ENCODE measurements at places on chromosomes 12 and 14.

DNA sequence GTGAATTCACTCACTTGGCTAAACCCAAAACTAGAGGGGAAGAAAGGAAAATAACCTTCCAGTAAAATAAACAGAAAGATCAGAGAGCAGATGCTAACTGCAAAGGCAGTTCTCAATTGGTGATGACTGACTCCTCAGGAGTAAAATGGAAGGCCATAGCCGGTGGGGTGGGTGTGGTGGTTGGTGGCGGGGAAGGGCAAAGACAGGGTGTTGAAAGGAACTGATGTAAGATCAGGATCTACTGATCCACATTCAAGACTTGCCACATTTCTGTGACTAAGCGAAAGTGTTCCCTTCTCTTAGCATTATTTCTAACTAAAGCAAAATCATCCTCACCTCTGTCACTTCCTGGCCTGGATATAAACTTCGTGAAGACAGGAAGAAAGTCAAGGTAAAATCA lies 26.3 kb upstream of the TC2N start:
- DNase-seq: no peak

DNA sequence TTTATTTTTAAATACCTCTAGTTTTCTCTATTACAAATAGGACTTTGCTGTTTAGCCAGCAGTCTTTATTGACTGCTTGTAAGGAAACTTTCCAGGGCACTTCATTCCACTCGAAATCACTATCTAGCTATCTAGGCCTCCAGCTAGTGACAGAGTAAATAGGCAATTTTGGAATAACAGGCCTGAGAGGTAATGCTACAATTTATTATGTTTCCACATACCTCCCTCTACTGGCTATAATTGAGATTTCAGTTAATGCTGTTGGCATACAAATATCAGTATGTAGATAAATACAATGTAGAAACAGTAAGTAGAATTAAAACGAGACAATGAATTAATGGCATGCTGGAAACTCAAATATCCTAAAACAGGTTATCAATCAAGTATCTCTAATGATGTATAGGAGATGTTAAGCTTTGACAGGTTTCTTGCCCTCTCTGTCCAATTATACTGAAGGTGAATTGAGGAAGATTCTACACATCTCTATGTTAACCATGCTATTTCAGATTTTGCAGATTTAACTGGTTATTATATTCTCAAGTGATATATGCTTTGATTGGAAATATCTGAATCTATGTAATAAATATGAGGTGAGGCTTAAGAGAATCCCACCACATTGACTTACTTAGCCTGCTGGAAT lies 7.2 kb downstream of the DTD2 start:
- DNase-seq: no peak

- DNase-seq: no peak
These were observed 33.2 kb downstream of the EGLN3 start for GRCh38 chr14:33917661-33918060.

DNA sequence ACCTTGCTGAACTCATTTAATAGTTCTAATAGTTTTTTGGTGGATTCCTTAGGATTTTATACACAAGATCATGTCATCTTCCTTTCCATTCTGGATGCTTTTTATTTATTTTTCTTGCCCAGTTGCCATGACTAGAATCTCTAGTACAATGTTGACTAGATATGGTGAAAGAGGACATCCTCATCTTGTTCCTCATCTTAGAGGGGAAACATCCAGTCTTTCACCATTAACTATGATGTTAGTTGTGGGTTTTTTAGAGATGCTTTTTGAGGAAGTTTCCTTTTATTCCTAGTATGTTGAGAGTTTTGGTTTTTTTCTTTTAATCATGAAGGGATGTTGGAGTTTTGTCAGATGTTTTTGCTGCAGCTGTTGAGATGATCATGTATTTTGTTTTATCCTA lies 8.7 kb downstream of the ANKRD13A start:
- no peak for DNase-seq

GRCh38 chr12:15852383-15852782 lies 29.8 kb upstream of the STRAP start:
- DNase-seq: no peak

- no peak for DNase-seq
These were observed 302.5 kb upstream of the FKBP4 start for GRCh38 chr12:2492236-2492635.

DNA sequence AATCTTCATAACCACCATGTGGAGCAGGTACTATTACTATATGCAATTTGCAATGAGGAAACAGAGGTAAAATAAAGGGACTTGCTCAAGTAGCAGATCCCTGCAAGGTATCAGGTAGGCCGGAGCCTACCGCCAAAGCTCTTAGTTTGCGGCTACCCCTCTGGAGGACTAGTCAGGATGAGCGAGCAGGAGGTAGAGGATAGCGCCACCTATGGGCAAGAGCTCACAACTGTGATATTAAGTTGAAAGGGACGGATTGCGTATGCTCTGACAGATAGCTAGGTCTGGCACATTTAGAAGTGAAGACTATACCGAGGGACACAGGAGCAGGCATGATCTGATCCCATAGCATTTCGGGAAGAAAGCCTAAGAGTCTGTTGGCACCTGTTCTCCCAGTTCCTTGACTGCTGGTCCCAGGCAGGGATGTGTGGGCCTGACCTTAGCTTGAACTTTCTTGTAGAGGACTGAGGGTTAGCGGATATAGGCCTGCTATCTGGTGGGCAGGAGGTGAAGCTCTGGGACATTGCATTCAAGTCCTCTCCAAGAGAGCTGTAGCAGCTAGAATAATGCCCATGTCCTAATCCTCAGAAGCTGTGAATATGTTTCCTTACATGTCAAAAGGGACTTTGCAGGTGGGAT lies 48.0 kb downstream of the SLC17A8 start:
- DNase-seq: peak; percentile 54

Measured in cardiac muscle cell (in vitro differentiated cells and primary cell).